ENCODE measurements at places on chromosomes 5 and 9. TPM values are rescaled to one million over a fixed set of nuclear protein-coding genes. Genes with fewer than 3 reads are reported as not detected.

The MELK gene
- total RNA-seq = 1.6 TPM

The SLC25A48 gene
- total RNA-seq = 0.67 TPM

The ARID3C gene
- 6.7 TPM for total RNA-seq

The LHX3 gene
- not detected for total RNA-seq

The LCP2 gene
- total RNA-seq = 20.5 TPM

The BAAT gene
- total RNA-seq = 546 TPM

The HINT2 gene
- 46.0 TPM for total RNA-seq

The CFAP77 gene
- total RNA-seq = not detected

The LCNL1 gene
- not detected for total RNA-seq

The IL5 gene
- not detected for total RNA-seq

The GRPEL2 gene
- 5.2 TPM for total RNA-seq
